ENCODE measurements at places on chromosomes 16 and 17. TPM values are rescaled to one million over a fixed set of nuclear protein-coding genes. Genes with fewer than 3 reads are reported as not detected.

CFDP1 gene
- 38.8 TPM for polyA plus RNA-seq

- peaks cover 5% of the 10 kb centered on the region for H3K27me3 ChIP-seq
- no peak for DNase-seq
- H3K36me3 ChIP-seq = no peaks in the 10 kb centered on the region
- no peak overlapping the region for H3K4me3 ChIP-seq
- H3K27ac ChIP-seq = no peak overlapping the region
Observed at GRCh38 chr17:79452706-79453105, 158.1 kb downstream of the RBFOX3 start.

DNA sequence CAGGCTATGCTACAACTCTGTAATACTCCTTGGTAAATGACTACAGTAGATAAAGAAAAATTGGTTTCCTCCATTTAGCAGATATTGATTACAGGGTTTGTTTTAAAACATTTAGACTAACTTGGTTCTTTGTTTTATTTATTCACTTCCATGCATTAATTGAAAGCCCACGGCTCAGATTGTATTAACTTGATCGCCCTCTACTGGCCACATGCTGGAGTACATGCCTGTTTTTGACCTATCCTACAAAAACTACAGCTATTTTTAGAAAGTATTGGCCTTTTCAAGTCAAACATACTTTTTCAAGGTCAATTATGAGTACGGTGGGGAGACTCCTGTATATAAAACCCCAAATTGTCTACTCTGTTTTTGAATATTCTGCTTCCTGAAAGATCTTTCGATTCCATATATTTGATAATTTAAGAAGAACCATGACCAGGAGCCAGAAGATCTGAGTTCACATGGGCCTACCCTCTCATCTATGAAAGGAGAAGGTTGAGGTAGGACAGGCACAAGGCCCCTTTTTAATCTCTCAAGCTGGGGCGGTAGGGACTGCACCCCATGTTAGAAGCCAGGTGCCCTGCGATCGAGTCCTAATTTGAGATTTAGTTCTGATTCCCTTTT is 51.8 kb downstream of the CA10 start:
- no peaks in the 10 kb centered on the region for H3K36me3 ChIP-seq
- H3K27me3 ChIP-seq = peaks cover 4% of the 10 kb centered on the region
- DNase-seq = peak; percentile 4
- H3K4me3 ChIP-seq = no peak overlapping the region
- H3K27ac ChIP-seq = no peak overlapping the region
- H3K4me1 ChIP-seq = no peaks in the 10 kb centered on the region

- no peaks in the 10 kb centered on the region for H3K36me3 ChIP-seq
- peaks cover 3% of the 10 kb centered on the region for H3K4me1 ChIP-seq
- DNase-seq = no peak
- no peak overlapping the region for H3K27ac ChIP-seq
Observed at GRCh38 chr17:46868689-46869187, 17.4 kb downstream of the WNT9B start.

GRCh38 chr16:53476867-53477266 is 26.1 kb downstream of the AKTIP start:
- peak overlapping the region; percentile 59 for H3K27ac ChIP-seq
- H3K4me3 ChIP-seq = no peak overlapping the region

Data from immature natural killer cell (primary cell).